B cell (primary cell): ENCODE measurements at places on chromosomes 11 and 22. TPM values are rescaled to one million over a fixed set of nuclear protein-coding genes. Genes with fewer than 3 reads are reported as not detected.

GRCh38 chr11:76139314-76139713 lies 67.0 kb downstream of the WNT11 start:
- DNase-seq: no peak
- H3K27ac ChIP-seq: no peak overlapping the region
- peaks cover 2% of the 10 kb centered on the region for H3K36me3 ChIP-seq
- peaks cover 13% of the 10 kb centered on the region for H3K4me1 ChIP-seq
- no peak overlapping the region for H3K4me3 ChIP-seq

DNA sequence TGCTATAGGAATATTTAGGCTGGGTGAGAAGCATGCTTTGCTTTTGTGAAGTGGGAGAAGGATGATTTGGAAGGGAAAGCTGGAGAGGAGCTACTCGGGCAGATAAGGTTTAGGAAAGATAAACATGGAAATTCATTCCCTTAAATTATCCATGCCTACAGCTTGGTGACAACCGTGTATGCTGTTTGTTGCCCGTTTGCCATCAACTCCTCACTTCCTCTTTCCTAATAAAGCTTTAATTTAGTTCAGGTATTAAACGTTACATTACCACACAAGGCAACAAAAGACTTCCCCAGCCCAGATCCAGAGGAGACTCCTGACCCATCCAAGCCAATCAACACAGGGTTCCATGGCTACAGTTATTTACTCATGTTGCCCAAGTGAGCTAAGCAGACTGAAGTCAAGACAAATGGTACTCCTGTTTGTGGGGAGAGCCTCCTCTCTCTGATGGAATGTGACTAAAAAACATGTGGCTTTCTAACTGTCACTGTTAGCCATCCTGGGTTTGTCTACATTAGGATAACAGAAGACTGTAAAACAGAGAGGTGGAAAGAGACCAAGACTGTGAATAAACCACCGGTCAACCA lies 101.7 kb upstream of the GRAMD1B start:
- H3K27ac ChIP-seq: no peak overlapping the region
- no peaks in the 10 kb centered on the region for H3K36me3 ChIP-seq
- no peaks in the 10 kb centered on the region for H3K4me1 ChIP-seq
- H3K4me3 ChIP-seq: no peak overlapping the region
- DNase-seq: no peak

DNA sequence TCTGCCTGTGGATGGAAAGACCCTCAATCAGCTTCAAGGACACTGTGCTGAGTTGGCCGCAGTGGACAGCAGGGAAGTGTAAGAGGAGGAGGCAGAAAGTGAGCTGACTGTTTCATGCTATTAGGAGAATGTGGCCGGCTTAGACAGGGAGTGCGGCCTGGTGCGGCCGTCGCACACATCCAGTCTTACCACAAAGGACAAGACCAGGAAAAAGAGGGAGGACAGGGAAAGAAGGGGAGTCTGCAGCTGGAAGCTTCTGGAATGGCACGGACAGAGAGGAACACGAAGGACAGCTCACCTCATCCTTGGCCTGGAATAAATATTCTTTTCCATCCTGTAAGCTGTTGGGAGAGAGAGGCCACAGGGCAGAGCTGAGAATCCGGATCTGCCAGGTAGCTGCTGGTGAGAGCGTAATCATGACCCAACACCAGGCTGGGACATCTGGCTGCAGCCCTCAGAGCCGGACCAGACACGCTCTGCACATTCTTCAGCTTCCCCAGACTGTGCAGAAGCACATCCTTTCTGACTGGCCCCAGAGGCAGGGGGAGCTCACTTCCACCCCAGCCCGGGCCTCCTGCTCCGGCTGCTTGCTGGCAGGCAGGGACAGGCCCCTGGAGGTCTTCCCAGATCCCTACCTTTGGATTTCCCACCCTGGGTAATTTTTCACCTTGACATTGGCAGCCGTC lies 8.6 kb upstream of the RBM4B start:
- no peak for DNase-seq
- H3K36me3 ChIP-seq: no peaks in the 10 kb centered on the region
- H3K4me3 ChIP-seq: no peak overlapping the region
- no peak overlapping the region for H3K27ac ChIP-seq
- H3K4me1 ChIP-seq: no peaks in the 10 kb centered on the region

DNA sequence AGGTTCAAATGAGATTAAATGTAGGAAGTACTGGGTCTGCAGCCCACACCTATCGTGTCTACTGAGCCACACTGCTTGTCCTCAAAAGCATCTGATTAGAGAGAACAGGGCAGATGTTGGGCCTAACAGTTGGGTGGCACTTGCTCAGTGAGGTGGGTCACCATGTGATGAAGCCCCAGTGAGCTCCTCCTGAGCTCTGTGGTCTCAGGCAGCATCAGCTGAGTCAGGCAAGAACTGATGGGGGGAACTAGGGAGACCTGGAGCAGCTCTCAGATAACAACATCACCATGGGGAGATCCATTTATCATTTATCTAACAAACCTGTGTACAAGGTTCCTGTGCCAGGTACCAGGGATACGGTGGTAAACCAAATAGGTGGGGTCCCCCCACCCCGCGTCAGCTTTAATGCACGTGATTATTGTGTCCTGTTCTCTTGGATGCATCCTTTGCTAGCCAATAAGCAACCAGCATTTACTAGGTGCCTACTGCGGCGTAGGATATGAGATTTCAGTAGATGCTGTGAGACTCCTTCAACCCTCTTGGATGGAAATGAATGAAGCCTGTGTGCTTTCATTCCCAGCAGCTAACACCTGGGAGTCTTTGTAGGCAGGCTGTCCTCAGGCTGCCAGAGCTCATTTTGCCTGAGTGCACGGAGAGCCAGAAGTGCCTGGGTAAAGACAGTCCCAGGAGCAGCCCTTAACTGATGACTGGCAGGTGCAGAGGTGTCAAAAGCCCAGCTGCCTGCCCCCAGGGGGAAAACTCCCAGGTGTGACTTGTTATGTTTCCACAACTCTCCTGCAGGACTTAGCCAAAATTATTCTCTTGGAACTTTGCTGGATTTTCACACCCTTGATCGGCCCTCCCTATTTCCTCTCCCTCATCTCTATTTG lies 73.6 kb upstream of the NARS2 start:
- H3K36me3 ChIP-seq: no peaks in the 10 kb centered on the region
- H3K27ac ChIP-seq: no peak overlapping the region
- no peaks in the 10 kb centered on the region for H3K27me3 ChIP-seq
- H3K4me3 ChIP-seq: no peak overlapping the region

- H3K27me3 ChIP-seq: peaks cover 8% of the 10 kb centered on the region
- H3K4me1 ChIP-seq: no peaks in the 10 kb centered on the region
- no peak for DNase-seq
- H3K36me3 ChIP-seq: no peaks in the 10 kb centered on the region
- no peak overlapping the region for H3K27ac ChIP-seq
Observed at GRCh38 chr11:105612771-105613170, 2.9 kb downstream of the GRIA4 start.

Gene GLYAT
- total RNA-seq: not detected in 2 replicates

DNA sequence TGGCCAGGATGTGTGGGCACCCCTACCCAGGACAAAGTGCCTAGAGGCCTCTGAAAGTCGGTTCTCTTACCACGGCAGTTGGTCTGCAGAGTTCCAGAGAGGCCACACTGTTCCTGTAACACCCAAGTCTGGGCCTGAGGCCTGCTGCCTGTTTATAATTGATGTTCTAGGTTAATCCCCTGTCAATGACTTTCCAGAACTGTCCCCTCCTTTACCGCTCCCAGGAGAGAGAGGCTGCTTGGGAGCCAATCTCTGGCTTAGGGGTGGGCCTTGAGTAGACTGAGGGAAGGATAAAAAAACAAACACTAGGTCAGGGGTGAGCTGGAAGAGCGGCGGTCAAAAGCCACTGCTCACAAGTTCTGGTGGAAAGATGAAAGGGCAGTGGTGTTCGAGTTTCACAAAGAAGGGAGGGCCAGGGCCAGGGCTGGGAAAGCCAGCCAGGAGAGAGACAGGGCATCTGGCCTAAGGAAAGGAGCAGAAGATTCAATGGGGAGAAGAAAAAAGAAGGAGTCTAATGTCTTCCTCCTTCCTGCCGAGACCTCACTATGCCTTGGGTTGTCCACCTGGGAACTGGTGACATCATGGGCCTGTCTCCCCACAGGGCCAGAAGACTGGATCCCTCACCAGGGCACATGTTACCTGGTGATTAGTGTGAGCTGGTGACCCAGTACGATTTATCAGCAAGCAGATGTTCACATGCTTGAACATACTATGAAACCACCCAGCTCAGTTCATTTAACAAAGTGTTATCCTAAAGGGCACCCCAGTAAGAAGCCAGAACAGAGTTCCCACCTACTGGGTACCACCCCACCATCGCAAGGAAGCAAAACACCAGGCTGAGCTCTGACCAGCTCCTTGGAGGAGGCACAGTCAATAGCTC lies 50.2 kb downstream of the PC start:
- no peaks in the 10 kb centered on the region for H3K36me3 ChIP-seq
- no peaks in the 10 kb centered on the region for H3K27me3 ChIP-seq
- no peaks in the 10 kb centered on the region for H3K4me1 ChIP-seq
- H3K27ac ChIP-seq: no peak overlapping the region
- no peak overlapping the region for H3K4me3 ChIP-seq

- peaks cover 3% of the 10 kb centered on the region for H3K36me3 ChIP-seq
- DNase-seq: no peak
- no peak overlapping the region for H3K4me3 ChIP-seq
- no peak overlapping the region for H3K27ac ChIP-seq
Observed at GRCh38 chr22:30332994-30333706, 6.4 kb upstream of the TBC1D10A start.

DNA sequence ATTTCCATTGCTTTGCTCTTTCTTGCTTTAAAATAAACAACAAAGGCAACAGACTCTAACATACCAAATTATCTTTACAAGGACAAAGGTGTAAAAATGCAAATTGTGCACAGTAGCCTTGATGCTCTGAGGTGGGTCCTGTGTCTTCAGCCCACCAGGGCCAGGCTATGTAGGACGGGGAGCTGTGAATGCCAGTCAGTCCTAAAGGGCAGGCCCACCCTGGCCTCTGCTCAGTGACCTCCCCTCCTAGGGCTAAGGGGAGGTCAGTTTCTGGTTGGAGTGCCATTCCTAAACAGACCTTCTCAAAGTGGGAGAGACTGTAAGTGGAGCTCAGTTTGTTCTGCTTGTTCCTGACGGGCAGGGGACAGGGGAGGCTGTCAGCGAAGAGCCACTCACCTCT lies 78.0 kb upstream of the SUSD2 start:
- H3K27ac ChIP-seq: no peak overlapping the region
- no peaks in the 10 kb centered on the region for H3K27me3 ChIP-seq
- no peak overlapping the region for H3K4me3 ChIP-seq
- H3K36me3 ChIP-seq: no peaks in the 10 kb centered on the region
- H3K4me1 ChIP-seq: no peaks in the 10 kb centered on the region

GRCh38 chr11:32428665-32429303 lies 6.6 kb downstream of the WT1 start:
- H3K27me3 ChIP-seq: peaks cover 13% of the 10 kb centered on the region
- H3K4me1 ChIP-seq: no peaks in the 10 kb centered on the region
- H3K36me3 ChIP-seq: no peaks in the 10 kb centered on the region
- H3K4me3 ChIP-seq: no peak overlapping the region

- H3K4me3 ChIP-seq: no peak overlapping the region
- H3K36me3 ChIP-seq: no peaks in the 10 kb centered on the region
- H3K4me1 ChIP-seq: no peaks in the 10 kb centered on the region
- DNase-seq: no peak
- H3K27ac ChIP-seq: no peak overlapping the region
- H3K27me3 ChIP-seq: no peaks in the 10 kb centered on the region
Observed at GRCh38 chr11:79564288-79564925, 123.6 kb upstream of the TENM4 start.

DNA sequence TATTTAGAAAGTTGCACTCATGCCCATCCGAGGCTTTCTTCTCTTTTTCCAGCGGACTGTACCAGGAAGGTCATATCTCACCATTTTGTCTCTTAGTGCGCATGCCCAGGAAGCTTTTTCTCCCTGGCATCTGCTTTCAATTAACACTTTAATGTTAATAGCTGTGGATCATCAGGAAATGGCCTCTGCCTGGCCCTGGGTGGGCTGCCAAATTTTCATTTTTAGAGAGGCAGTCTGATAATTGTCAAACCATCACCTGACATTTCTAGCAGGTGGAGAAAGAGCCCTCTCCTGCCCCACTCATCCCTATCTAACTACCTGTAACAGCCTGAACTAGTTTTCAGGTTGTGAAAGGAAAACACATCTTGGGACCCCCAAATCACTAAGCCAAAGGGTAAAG lies 257.4 kb upstream of the LRRC4C start:
- no peak for DNase-seq
- no peak overlapping the region for H3K4me3 ChIP-seq
- no peak overlapping the region for H3K27ac ChIP-seq
- H3K27me3 ChIP-seq: no peaks in the 10 kb centered on the region
- no peaks in the 10 kb centered on the region for H3K36me3 ChIP-seq
